ENCODE measurements at places on chromosomes 13 and 19. TPM values are rescaled to one million over a fixed set of nuclear protein-coding genes. Genes with fewer than 3 reads are reported as not detected.

DNA sequence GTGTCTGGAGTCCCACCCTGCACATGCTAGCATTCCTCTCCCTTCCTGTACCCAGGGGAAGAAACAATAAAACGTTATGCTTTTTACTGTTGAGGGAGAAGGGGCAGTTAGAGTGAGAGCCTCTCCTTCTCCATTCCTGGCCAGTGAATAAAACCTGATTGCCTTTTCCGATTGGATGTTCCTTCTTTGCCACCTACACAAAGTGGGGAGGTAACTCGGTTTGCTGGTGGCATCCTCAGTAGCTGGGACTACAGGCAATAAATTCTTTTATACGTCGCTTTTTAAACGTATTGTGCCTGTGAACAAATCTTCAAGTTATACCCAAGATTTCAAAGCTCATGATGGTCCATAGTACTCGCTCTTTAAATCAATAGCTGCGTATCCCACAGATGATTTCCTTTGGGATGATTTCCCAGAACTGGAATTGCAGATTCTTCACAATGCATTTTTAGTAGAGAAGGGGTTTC, 660 bp upstream of the MVB12A start:
- peak overlapping the region; percentile 84 for H3K4me3 ChIP-seq
- DNase-seq, result no peak
- peaks cover 15% of the 10 kb centered on the region for H3K36me3 ChIP-seq
- no peaks in the 10 kb centered on the region for H3K27me3 ChIP-seq

GRCh38 chr13:95112883-95113282, 188.4 kb downstream of the ABCC4 start:
- no peak for DNase-seq
- no peak overlapping the region for H3K4me3 ChIP-seq
- peaks cover 11% of the 10 kb centered on the region for H3K36me3 ChIP-seq
- H3K27ac ChIP-seq, result no peak overlapping the region
- H3K4me1 ChIP-seq, result no peaks in the 10 kb centered on the region
- H3K27me3 ChIP-seq, result no peaks in the 10 kb centered on the region

DNA sequence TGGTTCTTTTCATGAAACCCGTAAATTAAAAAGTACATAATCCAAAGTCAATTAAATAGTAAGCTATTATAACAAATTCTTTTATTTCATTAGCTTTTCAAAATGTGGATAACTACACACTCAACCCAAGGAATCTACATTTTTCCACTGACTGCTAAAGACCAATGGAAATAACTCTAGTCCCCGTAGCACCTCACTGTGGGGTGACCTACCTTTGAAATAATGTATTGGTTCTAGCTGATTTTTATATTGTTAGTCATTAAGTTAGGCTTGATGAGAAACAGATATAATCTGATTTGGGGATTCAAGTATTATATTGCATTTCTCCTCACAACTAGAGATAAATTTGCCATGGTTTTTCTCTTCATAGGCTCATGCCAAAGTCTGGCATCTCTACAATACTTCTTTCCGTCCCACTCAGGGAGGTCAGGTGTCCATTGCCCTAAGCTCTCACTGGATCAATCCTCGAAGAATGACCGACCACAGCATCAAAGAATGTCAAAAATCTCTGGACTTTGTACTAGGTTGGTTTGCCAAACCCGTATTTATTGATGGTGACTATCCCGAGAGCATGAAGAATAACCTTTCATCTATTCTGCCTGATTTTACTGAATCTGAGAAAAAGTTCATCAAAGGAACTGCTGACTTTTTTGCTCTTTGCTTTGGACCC, 37.3 kb downstream of the KL start:
- no peak for DNase-seq
- H3K36me3 ChIP-seq, result no peaks in the 10 kb centered on the region
- no peak overlapping the region for H3K27ac ChIP-seq
- H3K27me3 ChIP-seq, result no peaks in the 10 kb centered on the region

- no peak overlapping the region for H3K4me3 ChIP-seq
- no peaks in the 10 kb centered on the region for H3K27me3 ChIP-seq
- no peak overlapping the region for H3K27ac ChIP-seq
- DNase-seq, result no peak
Observed at GRCh38 chr13:110354715-110355473, 47.8 kb downstream of the COL4A2 start.

GRCh38 chr13:59490651-59491050, 673.1 kb downstream of the DIAPH3 start:
- no peaks in the 10 kb centered on the region for H3K4me1 ChIP-seq
- H3K4me3 ChIP-seq, result no peak overlapping the region
- DNase-seq, result no peak
- H3K27me3 ChIP-seq, result no peaks in the 10 kb centered on the region
- H3K36me3 ChIP-seq, result peaks cover 3% of the 10 kb centered on the region

- no peak overlapping the region for H3K27ac ChIP-seq
- no peaks in the 10 kb centered on the region for H3K36me3 ChIP-seq
- DNase-seq, result peak; percentile 96
- no peaks in the 10 kb centered on the region for H3K27me3 ChIP-seq
- H3K4me1 ChIP-seq, result peaks cover 10% of the 10 kb centered on the region
Observed at GRCh38 chr19:47446534-47447469, 24.9 kb downstream of the SLC8A2 start.

DNA sequence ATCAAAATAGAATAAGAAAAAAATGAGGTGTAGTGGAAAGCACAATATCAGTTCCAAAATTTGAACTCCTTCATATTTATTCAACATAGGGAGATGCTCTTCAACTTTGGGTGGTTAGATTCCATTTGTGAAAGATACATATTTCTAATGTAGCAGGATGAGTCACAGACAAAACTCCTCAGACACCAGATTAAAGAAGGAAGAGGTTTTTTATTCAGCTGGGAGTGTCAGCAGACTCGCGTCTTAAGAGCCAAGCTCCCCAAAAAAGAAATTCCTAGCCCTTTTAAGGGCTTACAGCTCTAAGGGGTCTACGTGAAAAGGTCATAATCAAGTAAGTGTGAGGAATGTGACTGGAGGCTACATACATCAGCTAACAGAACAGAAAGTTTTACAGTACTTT, 6.8 kb upstream of the ZNF765 start:
- no peak overlapping the region for H3K27ac ChIP-seq
- peaks cover 42% of the 10 kb centered on the region for H3K36me3 ChIP-seq
- H3K27me3 ChIP-seq, result no peaks in the 10 kb centered on the region
- no peak overlapping the region for H3K4me3 ChIP-seq
- H3K4me1 ChIP-seq, result 0 out of 2 replicates have a peak, but pooled peaks cover 3% of the 10 kb centered on the region

DNA sequence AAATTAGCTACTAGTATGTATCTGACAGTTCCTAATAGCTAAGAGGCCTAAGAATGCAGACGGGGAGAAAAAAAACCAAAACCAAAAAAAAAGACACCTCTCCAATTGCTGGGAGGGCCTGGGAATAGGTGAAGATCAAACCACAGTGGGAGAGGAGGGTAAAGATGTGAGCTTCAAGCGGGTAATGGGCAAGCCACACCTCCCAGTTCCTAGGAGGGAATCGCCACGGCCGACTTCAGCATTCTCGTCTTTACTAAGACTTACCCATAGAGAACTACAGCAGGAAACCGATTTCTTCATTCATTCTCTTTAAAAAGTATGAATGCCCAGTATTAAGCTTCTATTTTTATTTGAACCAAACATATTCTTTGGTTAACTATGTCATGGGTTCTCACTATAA, 5.6 kb upstream of the EEF1AKMT1 start:
- H3K4me1 ChIP-seq, result no peaks in the 10 kb centered on the region
- no peak overlapping the region for H3K4me3 ChIP-seq
- H3K27ac ChIP-seq, result no peak overlapping the region
- DNase-seq, result no peak
- no peaks in the 10 kb centered on the region for H3K27me3 ChIP-seq

ZNF667 gene
- total RNA-seq, result not detected

ZNF530 gene
- 7.9 TPM for total RNA-seq

UBE2L5 gene
- not detected for total RNA-seq

ZNF304 gene
- total RNA-seq, result 13.5 TPM

All from H9 (cell line).